ENCODE measurements at places on chromosomes 5 and 9. TPM values are rescaled to one million over a fixed set of nuclear protein-coding genes. Genes with fewer than 3 reads are reported as not detected.
A peak's percentile ranks its signal among the peaks of the same experiment; 100 is the strongest.

The IFNB1 gene
- total RNA-seq: 0.26 TPM

DNA sequence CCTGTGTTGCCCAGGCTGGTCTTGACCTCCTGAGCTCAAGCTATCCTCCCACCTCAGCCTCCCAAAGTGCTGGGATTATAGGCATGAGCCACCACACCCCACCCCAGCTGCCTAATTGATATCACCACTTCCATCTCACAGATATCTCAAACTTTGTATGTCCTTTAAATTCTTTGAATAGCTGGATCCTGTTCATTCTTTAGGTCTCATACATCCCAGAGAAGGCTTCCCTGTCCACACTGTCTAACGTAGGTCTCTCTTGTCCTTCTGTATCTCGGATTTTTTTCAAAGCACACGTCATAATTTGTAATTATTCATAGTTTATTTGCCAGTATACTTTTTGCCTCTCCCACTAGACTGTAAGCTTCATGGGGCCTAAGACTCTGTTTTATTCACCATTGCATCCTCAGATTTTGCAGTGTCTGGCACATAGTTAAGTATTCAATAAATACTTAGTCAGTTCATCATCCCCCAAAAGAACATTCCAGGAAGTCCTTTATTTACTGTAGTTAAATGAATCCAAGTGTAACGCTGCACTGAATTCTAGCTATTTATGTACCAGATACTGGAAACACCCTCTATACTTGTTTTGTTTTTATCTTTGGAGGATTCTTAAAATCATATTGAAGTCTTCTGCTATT, 10.5 kb downstream of the ARSK start:
- H3K27ac ChIP-seq: no peak overlapping the region
- H3K36me3 ChIP-seq: peaks cover 24% of the 10 kb centered on the region
- no peaks in the 10 kb centered on the region for H3K4me1 ChIP-seq
- no peak for DNase-seq
- no peaks in the 10 kb centered on the region for H3K27me3 ChIP-seq

GRCh38 chr9:82299870-82300269, 311.3 kb downstream of the SPATA31D1 start:
- no peaks in the 10 kb centered on the region for H3K4me1 ChIP-seq
- no peak overlapping the region for H3K27ac ChIP-seq
- DNase-seq: no peak
- H3K4me3 ChIP-seq: no peak overlapping the region
- no peaks in the 10 kb centered on the region for H3K36me3 ChIP-seq

The FOXD4 gene
- total RNA-seq: not detected

GRCh38 chr5:137630972-137631370, 104.9 kb downstream of the KLHL3 start:
- H3K4me3 ChIP-seq: no peak overlapping the region
- no peaks in the 10 kb centered on the region for H3K36me3 ChIP-seq
- H3K27me3 ChIP-seq: no peaks in the 10 kb centered on the region
- no peak overlapping the region for H3K27ac ChIP-seq

The ZDHHC11 gene
- 6.2 TPM for total RNA-seq

- H3K27ac ChIP-seq: no peak overlapping the region
- no peaks in the 10 kb centered on the region for H3K36me3 ChIP-seq
- H3K27me3 ChIP-seq: peaks cover 22% of the 10 kb centered on the region
- no peak for DNase-seq
These were observed 234.4 kb downstream of the MAST4 start for GRCh38 chr5:66830636-66831035.

The BARX1 gene
- total RNA-seq: 0.43 TPM

DNA sequence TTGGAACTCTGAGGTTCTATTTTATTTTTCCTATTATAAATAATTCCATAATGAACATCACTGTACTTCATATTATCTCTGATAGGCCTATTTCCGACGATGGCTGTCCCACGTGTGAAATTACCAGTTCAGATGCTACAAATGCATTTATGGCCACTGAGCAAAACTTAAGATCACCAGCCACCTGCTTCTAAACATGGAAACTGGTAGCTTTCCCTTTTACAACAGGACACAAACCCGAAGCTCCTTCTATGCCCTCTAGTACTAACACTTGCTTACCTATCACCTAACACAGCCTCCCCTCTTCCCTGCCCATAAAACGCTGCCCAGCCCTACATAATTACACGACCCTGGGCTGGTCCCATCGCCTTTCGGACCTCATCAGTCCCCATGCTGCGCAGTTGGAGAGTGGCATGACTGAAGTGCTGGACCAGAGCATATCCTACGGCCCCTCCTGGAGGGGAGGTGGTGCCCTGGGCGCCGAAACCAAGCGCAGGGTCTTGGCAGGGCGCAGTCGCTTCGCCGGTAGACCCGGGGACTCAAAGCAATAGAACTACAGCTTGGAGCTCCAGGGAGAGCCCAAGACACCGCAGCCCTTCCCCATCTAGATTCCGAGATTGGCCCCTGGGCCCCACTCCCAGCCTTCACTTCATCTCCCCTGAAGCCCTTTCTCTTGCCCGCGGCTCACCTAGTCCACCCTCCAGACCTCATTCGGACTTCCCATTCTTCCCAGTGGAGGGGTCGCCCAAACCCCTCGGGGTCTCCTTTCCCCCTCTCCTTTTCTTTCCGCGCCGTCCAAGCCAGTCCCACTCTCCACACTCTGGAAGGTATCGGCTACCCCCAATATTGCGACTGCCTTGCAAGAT, 1.0 kb upstream of the SAP30L start:
- peak; percentile 29 for DNase-seq
- peaks cover 38% of the 10 kb centered on the region for H3K4me1 ChIP-seq
- no peaks in the 10 kb centered on the region for H3K27me3 ChIP-seq
- H3K36me3 ChIP-seq: peaks cover 27% of the 10 kb centered on the region

The SCGB3A2 gene
- total RNA-seq: not detected

The TRPM6 gene
- total RNA-seq: 0.02 TPM

GRCh38 chr9:114027863-114028465, 50.1 kb downstream of the AMBP start:
- DNase-seq: no peak
- no peak overlapping the region for H3K27ac ChIP-seq
- H3K4me3 ChIP-seq: no peak overlapping the region

The DEPDC1B gene
- total RNA-seq: 33.6 TPM

The SV2C gene
- 0.10 TPM for total RNA-seq

DNA sequence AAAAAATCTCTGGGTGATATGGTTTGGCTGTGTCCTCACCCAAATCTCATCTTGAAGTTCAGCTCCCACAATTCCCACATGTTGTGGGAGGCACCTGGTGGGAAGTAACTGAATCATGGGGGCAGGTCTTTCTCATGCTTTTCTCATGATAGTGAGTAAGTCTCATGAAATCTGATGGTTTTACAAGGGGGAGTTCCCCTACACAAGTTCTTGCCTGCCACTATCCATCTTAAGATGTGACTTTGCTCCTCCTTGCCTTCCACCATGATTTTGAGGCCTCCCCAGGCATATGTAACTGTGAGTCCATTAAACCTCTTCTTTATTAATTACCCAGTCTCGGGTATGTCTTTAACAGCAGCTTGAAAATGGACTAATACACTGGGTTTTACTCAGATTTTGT, 513.9 kb downstream of the TLE4 start:
- no peak for DNase-seq
- no peak overlapping the region for H3K27ac ChIP-seq
- H3K27me3 ChIP-seq: no peaks in the 10 kb centered on the region

GRCh38 chr5:172447646-172448365, 6.5 kb downstream of the SH3PXD2B start:
- H3K27me3 ChIP-seq: peaks cover 39% of the 10 kb centered on the region
- no peak overlapping the region for H3K27ac ChIP-seq
- H3K36me3 ChIP-seq: no peaks in the 10 kb centered on the region
- peaks cover 17% of the 10 kb centered on the region for H3K4me1 ChIP-seq
- no peak for DNase-seq
- no peak overlapping the region for H3K4me3 ChIP-seq

The ADAMTS2 gene
- total RNA-seq: not detected

DNA sequence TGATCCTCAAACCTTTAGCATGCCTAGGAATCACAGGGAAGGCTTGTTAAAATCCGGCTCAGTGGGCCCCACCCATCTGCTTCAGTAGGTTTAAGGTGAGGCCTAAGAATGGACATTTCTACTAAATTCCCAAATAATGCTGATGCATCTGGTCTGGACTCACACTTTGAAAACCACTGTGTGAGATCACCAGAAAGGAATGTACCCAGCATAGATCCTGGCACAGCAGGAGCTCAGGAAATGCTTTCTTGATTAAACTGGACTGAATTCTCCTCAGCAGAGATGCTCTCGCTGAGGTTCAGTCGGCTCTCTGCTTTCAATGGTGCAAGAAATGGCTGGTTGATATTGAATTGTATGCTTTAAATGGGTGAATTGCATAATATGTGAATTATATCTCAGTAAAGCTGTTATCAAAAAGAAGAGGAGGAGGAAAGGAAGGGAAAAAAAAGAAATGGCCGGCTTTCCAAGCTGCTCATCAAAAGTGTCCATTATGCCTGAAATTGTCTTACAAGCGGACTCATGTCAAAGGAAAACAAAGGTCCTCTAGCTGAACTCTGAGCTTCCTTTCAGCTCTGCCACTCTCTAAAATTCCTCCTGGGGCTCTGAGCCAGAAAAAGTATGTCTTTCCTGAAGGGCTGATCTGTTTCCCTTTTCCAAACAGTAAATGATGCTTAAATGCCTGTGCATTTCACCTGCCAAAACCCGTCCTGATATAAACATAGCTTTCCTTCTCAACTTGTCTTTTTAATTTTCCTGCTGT, 77.6 kb upstream of the SAP30L start:
- peaks cover 2% of the 10 kb centered on the region for H3K36me3 ChIP-seq
- H3K4me3 ChIP-seq: no peak overlapping the region
- no peak overlapping the region for H3K27ac ChIP-seq
- H3K4me1 ChIP-seq: peaks cover 2% of the 10 kb centered on the region

DNA sequence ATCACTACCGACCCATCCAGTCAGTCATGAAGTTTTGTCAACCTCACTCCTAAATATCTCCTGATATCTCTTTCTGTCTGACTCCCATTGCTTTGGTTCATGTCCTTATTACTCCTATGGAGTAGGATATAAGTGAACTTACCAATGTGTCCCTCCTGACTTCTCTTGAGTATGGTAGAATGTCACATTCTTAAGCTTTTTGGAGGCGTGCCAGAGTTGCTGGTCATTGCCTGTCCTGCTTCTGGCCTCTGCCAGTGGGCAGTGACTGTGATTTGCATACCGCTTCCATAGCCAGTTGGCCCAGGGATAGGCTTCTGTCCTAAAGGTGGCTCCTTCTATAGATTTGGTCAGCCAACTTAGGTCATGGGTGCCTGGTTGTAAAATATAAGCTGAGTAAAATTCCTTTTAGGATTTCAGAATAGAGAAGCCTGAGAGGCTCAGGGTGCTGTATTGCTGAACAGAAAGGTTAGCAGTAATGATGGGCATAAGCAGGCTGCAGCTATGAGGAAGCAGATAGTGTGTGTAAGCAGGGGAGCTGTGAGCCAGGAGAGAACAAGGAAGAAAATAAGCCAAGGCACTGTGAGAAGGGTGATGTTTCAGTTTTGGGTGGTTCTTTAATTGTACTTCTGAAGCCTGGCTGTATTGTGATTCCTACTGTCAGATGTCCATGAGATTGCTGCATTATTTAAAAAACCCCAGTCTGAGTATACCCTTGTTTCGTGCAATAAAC, 16.1 kb upstream of the MARCHF3 start:
- DNase-seq: no peak
- no peak overlapping the region for H3K27ac ChIP-seq
- no peaks in the 10 kb centered on the region for H3K4me1 ChIP-seq
- H3K27me3 ChIP-seq: no peaks in the 10 kb centered on the region

The CDKN2B gene
- total RNA-seq: 0.05 TPM

The SLC34A3 gene
- not detected for total RNA-seq

DNA sequence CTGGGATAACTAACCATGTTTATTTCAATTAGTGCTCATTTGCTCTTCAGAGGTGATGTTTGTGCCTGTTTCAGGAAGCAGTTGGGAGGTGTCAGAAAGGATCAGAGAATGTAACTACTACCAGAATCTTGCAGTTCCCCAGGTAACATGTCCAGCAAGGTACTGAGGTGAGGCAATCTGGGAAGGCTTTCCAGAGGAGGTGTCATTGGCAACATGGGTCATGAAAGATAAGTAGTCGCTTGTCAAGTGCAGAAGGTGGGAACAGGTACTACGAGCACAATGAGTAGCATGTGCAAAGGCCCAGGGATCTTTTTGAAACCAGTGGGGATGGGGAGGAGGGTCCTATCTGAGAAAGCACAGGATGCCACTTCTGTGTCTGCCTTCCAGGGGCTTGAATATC, 4.8 kb downstream of the SMIM23 start:
- no peaks in the 10 kb centered on the region for H3K36me3 ChIP-seq
- no peak for DNase-seq
- H3K4me1 ChIP-seq: no peaks in the 10 kb centered on the region
- H3K27me3 ChIP-seq: peaks cover 8% of the 10 kb centered on the region
- H3K27ac ChIP-seq: no peak overlapping the region

DNA sequence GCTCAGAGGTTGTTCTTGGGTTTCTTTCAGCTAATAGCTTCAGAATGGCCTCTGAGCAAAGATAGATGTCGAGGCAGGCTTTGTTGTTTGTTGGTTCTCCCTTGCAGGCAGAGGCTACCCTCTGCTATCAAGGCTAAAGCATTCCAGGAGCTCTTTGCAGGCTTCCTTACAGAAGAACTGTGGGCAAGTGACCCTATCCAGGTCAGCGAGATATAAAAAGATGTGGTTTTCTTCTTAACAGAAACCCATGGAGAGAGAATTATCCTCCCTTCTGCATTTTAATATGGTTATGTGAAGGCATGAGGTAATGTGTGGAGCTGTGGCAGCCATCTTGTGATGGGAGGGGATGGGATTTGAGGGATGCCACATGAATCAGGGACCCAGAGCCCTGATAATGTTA, 67.0 kb downstream of the TLE4 start:
- peaks cover 30% of the 10 kb centered on the region for H3K36me3 ChIP-seq
- DNase-seq: no peak
- no peaks in the 10 kb centered on the region for H3K27me3 ChIP-seq
- no peak overlapping the region for H3K27ac ChIP-seq
- H3K4me3 ChIP-seq: no peak overlapping the region

The CEL gene
- total RNA-seq: 0.88 TPM

DNA sequence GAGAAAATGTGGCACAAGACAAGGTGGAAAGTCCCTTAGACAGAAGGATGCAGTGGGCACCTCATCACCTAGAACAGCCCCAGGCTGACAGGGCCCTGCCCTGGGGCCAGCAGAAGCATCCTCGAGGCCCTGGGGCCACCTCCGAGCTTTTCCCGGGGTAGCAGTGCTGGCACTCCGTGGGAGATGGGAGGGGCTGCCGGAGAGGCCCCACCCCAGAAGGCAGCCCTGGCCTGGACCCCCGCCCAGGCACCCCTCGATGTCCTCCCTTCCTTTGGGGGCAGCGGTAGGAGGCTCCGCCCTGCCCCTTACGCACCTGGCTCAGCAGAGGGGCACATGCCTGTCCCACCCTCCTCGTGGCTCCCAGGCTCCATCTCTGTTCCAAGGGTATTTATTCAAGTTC, 17.7 kb upstream of the NSMF start:
- DNase-seq: no peak
- no peak overlapping the region for H3K27ac ChIP-seq
- H3K4me3 ChIP-seq: no peak overlapping the region
- peaks cover 14% of the 10 kb centered on the region for H3K36me3 ChIP-seq
- no peaks in the 10 kb centered on the region for H3K4me1 ChIP-seq
- no peaks in the 10 kb centered on the region for H3K27me3 ChIP-seq

DNA sequence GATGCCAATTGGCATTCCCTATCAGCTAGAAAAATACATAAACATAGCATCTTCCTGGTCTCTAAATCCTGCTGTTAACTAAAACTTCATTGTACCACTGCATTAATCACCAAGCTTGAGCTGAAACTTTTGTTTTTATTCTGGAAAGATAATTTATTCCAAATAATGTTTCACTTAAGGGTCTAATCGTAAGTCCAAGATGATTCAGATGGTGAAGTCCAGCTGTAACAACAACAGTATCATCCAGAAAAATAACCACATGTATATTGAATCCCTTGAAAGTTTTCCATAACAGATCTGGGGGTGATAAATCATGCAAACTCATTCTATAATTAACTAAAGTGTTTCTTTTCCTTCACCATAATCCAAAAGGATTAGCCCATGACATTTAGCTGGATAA, 23.9 kb downstream of the RORB start:
- H3K36me3 ChIP-seq: no peaks in the 10 kb centered on the region
- H3K4me3 ChIP-seq: no peak overlapping the region
- no peaks in the 10 kb centered on the region for H3K27me3 ChIP-seq

Data from activated CD4-positive, alpha-beta memory T cell treated with anti-CD3 and anti-CD28 coated beads for 36 hours (primary cell).